ENCODE measurements at places on chromosomes 6 and 20. TPM values are rescaled to one million over a fixed set of nuclear protein-coding genes. Genes with fewer than 3 reads are reported as not detected.

Gene FUCA2
- total RNA-seq, result 32.7 TPM

Gene DAAM2
- total RNA-seq, result 4.7 TPM

Gene KHDRBS2
- total RNA-seq, result 0.91 TPM

Gene ECI2
- 74.1 TPM for total RNA-seq

Gene HRH3
- total RNA-seq, result 0.51 TPM

Gene WFDC9
- total RNA-seq, result not detected

Gene CENPW
- not detected for total RNA-seq

Data from prostate gland (tissue), 2 donors.